ENCODE measurements at places on chromosomes 11 and 22.

GRCh38 chr11:30023074-30023473, 6.2 kb upstream of the KCNA4 start:
- DNase-seq = no peak

DNA sequence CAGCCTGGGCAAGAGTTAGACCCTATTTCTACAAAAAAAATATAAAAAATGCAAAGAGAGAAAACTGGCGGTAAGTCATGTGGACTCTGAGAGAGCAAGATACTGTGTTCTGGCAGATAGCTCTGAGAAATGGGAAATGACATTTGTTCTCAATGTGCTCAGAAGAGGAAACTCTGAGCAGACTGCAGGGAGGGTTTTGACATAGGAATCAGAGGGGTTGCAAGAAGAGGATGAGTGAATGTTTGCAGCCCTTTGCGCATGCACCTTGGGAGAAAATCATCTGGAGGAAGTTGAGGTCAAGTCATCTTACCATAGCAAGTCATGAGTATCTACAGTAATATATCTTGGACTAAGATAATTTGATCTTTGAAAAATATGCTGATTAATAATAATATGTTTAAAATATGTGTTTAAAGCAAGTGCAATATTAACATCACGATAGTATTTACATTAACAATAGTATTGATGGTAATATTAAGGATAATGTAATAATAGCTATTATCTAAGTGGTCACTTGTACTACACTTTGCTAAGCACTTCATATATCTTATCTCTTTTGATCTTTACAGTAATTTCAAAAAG, 2.6 kb downstream of the ACER3 start:
- no peak for DNase-seq

GRCh38 chr22:22731374-22731676, 86.9 kb downstream of the GGTLC2 start:
- no peak for DNase-seq

GRCh38 chr22:28075358-28075981, 156.4 kb upstream of the PITPNB start:
- no peak for DNase-seq

DNA sequence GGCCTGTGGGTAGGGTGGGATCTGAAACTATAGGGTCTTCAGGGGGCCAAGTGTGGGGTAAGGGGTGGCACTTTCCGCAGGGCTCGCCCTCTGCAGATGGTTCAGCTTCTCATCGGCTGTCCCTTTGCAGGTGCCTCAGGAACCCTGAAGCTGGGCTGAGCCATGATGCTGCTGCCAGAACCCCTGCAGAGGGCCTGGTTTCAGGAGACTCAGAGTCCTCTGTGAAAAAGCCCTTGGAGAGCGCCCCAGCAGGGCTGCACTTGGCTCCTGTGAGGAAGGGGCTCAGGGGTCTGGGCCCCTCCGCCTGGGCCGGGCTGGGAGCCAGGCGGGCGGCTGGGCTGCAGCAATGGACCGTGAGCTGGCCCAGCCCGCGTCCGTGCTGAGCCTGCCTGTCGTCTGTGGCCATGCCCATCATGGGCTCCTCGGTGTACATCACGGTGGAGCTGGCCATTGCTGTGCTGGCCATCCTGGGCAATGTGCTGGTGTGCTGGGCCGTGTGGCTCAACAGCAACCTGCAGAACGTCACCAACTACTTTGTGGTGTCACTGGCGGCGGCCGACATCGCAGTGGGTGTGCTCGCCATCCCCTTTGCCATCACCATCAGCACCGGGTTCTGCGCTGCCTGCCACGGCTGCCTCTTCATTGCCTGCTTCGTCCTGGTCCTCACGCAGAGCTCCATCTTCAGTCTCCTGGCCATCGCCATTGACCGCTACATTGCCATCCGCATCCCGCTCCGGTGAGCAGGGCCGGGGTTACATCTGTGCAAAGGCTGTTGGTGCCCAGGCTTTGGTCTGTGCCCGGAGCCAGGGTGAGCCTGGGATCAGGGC, 5.8 kb downstream of the ADORA2A start:
- no peak for DNase-seq

DNA sequence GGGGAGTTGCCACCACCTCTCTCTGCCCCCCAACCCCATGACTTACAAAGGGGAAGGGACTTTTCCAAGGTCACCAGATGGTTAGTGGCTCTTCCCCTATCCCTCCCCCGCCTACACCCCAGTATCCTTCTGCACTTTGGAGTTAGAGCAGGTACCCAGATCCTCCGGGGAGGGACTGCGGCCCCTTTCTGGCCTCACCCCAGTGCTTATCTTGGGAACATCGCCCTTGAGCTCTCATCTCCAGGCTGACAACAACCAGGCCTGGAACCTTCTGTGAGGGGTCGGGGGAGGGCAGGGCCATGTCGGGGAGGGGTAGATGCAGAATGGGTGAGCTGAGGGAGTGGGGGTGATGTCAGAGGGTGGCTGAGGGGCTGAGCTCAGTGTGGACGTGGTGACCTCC, 7.5 kb upstream of the NAALADL1 start:
- DNase-seq = no peak

Data from CD4-positive, alpha-beta T cell treated with Interleukin-2 at 100 ng/mL for 4 hours (primary cell).